ENCODE measurements at places on chromosomes 4 and X.

DNA sequence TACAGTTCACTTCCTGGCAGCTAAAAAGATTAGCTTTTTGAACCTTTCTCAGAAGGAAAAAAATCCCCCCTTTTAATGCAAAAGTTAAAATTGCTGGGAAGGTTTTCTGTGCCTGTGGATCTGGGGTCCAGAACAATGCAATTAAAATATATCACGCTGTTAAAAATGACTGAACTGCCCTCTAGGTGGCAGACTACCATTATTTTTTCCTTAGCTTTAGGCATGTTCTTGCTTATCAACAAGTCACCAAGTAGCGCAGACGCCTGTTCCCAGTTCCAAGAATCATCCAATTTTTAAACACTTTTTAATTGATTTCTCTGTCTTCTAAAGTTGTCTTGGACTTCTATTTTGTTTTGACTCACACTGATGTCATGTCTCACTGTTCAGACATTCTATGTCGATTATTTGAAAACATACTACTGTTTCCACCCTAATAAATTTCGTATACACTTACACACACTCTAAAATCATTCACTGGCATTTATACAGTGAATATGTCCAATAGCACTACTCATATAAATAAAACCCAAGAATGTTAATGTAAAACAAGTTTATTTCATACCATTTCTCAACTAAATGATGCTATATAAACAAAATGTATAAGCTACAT is 661.6 kb downstream of the RAPGEF2 start:
- peak; percentile 41 for DNase-seq

GRCh38 chr4:128810331-128810870 is 901 bp downstream of the JADE1 start:
- no peak for DNase-seq

- no peak for DNase-seq
These were observed 16.6 kb downstream of the TRIML2 start for GRCh38 chr4:188092824-188093223.

- no peak for DNase-seq
These were observed 99.5 kb downstream of the ANK2 start for GRCh38 chr4:113148925-113149324.
